Activated CD8-positive, alpha-beta memory T cell treated with anti-CD3 and anti-CD28 coated beads, Interleukin-2, amount 10 ng/mL, durations not matched to agents 7 days and 5 days (primary cell): ENCODE measurements at places on chromosomes 13 and 19.

DNA sequence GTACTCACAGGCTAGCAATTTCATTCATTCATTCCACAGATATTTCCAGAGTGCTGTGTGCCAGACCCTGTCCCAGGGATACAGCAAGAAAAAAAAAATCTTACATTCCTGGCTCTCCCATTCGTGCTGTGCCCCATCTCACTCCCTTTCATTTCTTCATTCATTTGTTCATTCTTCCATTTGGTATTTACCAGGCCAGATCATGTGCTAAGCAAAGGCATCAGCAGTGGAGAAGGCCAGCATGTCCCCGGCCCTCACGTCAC lies 2.3 kb downstream of the MAP3K10 start:
- DNase-seq = no peak

DNA sequence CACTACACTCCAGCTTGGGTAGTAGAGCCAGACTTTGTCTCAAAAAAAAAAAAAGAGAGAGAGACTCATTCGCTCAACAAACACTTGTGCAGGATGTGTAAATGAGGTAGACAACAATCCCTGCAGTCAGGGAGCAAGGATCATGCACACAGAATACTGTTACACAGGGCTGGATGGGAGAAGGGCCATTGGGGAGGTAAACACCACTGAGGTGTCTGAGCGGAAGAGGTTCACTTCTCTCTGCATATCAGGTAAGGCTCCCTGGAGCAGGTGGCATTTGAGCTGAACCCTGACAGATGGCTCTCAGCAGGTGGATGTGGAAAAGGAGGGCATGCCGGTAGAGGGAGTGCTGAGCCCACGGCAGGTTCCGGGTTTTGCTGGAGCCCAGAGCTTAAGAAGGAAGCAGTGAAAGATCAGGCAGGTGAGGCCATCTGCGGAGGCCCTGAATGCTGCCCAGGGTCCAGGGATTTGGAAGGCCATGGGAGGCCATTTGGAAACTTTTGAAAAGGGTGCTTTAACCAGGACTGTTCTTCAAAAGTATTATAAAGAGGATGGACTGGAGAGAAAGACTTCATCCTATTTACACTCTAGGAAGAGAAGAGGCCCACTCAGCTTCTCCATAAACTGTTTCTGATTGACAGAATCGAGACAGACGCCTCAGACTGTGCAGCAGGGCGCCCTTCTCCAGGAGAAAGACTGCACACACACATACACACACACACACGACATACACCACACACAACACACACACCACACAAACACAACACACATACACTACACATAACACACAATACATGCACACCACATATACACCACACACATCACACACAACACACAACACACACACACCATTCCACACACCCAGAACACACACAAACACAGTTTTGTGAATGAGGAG lies 199.4 kb downstream of the USP12 start:
- DNase-seq = peak; percentile 57

DNA sequence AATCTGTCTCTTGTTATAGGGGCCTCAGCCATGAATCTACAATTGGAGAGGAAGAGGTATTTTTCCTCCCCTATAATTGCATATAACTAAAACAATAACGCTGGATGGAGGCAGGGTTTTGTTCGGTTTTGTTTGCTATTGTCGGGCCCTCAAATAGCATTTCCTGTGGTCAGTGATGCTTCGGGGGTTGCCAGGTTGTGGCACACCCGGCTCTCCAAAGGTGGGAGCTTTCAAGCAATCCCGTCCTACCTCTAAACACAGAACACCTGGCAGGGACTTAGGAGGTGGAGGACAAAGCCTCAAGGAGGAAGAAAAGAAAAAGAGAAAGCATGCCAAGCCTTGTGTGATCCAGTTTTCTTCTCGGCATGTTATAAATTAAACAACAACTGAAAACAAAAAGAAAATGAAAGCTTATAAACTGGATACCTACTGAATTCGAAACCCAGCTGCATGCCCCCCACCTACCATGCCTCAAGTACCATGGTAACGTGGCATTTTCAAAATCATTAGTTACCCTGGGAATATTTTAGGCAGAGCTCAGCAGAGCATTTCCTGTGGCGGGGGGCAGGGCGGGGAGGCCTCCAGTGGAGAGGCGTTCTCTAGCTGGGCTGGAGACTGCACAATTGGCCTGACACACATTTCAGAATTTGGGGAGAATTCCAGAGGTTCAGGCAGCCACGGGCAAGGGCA lies 213.8 kb downstream of the DCLK1 start:
- DNase-seq = no peak

- DNase-seq = peak; percentile 96
Measured at GRCh38 chr13:76991432-76991795, 467 bp upstream of the CLN5 start.

DNA sequence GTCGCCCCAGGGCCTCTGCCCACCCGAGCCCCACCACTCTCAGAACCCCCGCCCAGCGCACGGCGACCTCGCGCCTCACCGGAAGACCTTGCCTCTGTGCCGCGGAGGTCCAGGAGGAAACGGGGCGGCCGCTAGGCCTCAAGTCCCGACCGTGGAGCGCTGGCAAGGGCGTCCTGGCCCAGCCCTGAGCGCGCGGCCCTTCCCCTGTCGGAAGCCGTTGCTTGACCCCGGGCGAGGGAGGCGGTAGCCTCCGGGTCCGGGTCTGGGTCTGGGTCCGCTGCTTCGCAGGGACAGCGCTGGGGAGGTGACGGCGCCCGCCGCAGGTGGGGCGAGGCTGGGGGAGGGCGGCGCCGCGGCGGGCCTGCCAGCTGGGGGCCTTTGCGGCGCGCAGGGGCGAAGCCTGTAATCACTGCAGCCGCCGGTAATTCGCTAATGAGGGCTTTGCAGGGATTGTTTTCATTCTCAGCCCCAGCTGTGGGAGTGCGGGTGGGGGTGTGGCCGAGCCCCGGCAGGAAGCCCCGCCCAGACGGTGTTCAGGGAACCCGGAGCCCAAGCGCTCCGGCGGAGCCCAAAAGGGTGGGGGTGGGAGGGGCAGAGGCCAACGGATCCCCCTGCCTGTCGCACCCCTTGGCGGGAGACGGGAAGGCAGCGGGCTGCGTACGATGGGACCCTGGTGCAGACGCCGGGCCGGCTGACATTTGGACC lies 8.6 kb downstream of the C19orf25 start:
- peak; percentile 78 for DNase-seq

DNA sequence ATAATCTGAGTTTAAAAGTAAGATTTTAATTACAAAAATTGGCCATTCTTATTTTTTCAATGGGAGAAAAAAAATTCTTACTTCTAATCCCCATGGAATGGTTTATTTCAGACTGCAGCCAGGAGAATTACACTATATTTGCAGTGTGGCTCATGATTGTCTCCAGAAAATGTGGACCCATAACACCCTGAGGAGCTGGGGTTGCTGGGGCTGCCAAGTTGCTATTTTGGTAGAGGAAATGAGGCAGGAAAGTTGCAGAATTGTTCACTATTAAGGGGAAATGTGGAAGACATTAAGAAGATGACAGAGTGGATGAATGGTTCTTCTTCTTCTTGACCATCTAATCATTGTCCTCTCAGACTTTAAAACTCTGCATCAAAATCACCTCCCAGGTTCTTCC lies 4.6 kb upstream of the SCEL start:
- no peak for DNase-seq

GRCh38 chr13:94696171-94696570 lies 16.2 kb downstream of the SOX21 start:
- DNase-seq = no peak

DNA sequence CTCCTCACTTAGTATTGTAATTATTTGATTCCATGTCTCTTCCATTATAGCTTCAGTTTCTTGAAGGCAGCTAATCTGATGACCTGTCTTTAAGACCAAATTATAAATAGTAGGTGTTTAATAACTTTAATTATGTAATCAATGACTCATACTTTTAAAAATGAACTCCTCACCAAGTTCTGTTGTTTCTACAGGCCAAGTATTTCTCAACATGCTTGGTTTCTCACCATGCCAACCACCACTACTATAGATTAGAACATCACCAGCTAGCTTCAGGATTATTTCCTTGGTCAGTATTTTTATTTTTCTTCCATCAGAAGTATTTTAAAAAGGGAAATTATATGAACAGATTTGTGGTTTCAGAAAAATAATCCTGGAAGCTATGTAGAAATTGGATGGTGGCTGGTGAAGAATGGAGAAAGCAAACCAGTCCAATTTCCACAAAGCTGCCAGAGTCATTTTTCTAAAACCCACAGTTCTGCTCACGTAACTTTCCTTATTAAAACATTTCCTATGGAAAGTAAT lies 237.7 kb upstream of the DACH1 start:
- DNase-seq = no peak

DNA sequence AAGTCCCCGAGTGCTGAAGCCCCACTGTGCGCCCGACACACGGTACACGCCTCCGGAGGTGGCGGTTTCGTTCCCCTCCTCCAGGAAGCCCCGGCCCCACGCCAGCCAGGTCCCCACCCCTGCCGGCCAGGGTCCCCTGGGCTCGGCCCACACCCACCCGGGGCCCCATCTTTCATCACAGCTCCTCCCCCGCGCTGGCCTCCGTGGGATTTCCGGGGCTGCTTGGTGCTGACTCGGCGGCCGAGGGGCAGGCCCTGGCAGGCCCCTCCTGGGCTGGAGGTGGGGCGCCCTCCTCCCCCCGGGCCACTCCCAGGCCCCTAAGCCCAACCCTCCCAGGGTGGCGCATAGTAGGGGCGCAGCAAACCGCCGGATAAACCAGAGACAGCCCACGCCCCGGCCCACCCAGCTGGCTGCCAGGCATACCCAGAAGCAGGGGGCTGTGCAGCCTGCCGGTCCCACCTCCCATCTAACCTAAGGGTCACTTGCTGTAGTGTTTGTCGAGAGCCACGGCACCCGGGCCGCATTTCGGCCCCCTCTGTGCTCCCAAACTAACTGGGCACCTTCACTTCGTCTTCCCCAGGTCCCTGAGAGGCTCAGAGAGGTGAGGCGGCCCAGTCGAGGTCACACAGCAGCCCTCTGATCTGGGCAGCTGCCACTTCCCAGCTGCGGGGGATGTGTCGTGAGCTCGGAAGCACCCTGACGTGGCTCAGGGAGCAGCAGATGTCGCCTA lies 6.6 kb downstream of the ZBTB7A start:
- peak; percentile 89 for DNase-seq

DNA sequence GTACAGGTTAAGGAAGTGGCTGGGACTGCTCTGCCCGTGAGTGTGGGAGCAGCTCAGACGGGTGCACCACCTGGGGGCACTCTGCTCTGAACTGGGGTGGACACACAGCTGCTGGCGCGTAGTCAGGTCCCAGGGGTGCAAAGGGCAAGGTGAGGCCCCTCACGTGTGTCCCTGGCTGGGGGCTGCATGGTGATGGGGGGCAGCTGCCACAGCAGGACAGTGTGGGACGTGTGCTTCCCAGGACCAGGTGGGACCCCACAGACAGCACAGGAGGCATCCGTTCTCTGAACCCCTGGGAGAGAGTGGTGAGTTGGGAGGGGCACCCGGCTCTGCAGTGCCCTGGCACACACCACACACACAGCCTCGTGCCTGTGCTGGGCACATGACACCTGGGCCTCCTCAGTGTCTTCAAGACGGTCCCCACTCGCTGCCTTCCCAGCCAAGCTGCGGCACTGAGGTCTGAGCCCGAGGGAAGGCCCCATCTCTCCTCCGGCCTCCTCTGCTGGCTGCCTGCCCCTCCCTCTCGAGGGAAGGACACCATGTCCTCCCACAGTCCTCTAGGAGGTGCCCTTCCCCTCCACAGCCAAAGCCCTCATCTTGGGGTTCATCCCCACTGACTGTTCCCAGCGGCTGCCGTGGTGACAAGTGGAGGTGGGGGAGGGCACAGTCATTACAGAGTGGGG lies 24.7 kb downstream of the CILP2 start:
- DNase-seq = peak; percentile 51

- DNase-seq = peak; percentile 92
Measured at GRCh38 chr19:42295831-42296525, 6.0 kb upstream of the PRR19 start.

DNA sequence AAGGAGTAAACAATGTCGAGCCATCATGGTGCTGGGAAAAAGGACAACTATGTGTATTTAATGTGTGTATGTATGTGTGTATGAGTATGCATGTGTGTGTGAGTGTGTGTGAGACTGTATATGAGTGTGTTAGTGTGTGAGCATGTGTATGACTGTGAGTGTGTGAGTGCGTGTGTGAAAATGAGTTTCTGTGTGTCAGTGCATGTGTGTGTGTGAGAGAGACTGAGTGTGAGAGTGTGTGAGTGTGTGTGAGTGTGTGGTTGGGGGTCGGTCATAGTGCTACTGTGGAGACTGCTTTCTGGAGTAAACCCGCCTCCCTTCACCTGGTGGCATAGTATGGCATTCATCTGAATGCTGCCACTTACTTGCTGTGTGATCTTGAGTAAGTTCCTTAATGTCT lies 567.4 kb downstream of the FGF9 start:
- DNase-seq = no peak

- peak; percentile 57 for DNase-seq
Measured at GRCh38 chr19:48874303-48875135, 2.3 kb downstream of the PPP1R15A start.

- DNase-seq = no peak
Measured at GRCh38 chr13:107271227-107271626, 703.3 kb upstream of the ARGLU1 start.

DNA sequence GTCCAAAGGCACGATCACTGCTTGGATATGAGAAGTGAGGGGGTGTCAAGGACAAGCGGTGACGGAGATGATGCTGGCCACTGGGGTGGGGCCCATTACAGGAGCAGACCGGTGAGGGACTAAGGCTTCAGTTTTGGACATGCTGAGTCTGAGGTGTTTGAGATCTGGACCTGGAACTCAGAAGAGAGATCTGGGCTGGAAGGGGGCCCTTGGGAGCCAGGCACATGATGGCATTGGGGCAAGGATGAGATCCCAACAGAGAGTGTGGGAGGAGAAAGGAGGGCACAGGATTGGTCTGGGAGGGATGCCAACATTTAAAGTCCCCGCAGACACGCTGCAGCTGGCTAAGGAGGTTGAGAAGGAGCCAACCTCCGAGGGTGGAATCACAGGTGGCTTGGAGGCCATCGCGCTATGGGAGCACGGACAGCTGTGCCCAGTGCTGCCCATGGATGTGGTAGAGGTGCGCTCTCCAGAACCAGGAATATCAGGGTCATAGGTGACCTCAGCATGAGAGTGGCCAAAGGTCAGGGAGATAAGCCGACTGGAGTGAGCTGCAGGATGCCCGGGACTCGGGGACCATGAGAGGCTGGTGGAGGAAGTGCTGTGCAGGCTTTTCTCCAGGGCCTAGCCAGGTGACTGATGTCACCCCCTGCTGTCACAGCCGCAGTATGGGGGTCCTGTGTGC lies 21.8 kb downstream of the DHRS12 start:
- no peak for DNase-seq

DNA sequence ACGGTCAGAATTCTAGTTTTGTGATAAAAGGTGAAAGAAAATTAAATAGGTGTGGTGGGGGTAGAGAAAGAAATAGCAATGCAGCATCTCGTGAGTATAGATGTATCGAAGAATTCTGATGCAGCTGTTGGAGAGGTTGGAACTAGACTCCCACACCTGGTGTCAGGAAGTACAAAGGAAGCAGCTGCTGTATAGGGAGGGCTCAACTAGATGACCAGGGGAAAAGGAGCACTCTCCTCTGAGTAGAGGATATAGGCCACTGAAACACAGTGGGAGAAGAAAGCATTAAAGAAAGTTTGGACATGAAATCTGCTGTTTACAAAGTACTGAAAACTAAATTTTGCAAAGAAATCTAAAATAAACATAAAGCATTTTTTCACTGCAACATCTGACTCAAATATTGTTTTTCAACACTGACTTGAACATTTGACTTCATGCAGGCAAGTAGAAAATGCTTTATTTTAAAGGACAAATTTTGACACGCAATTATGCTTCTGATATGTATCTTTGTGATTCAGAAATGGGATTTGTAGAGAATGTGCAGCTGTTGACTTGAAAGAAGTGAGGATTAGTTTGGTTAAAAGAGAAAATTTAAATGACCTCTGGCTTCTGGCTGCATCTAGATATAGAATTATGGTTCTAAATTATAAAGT lies 82.2 kb downstream of the MIPEP start:
- DNase-seq = no peak

- DNase-seq = no peak
Measured at GRCh38 chr19:29001141-29001581, 211.8 kb downstream of the UQCRFS1 start.
